ENCODE measurements at places on chromosomes 11 and 22.
A peak's percentile ranks its signal among the peaks of the same experiment; 100 is the strongest.

- DNase-seq = peak; percentile 62
Measured at GRCh38 chr11:12842933-12843636, 166.0 kb upstream of the RASSF10 start.

DNA sequence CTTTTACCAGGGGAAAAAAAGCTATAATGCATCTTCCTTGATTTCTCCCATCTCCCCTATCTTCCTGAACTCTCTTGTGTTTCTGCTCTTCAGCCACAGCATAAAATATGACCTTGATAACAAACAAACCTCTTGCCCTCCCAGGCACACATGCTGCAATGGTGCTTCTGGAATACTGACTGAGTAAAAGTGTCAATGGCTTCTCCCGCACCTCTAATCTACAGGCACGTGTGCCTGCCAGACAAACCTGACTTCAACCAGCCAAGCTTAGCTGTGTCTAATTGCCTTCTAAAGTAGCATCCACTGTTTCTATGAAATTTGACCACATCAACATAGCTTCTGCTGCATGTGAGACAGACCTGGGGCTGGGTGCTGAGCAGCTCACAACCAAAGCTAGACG lies 12.7 kb downstream of the OPCML start:
- no peak for DNase-seq

GRCh38 chr11:44559207-44559939 lies 6.1 kb upstream of the CD82 start:
- DNase-seq = no peak

DNA sequence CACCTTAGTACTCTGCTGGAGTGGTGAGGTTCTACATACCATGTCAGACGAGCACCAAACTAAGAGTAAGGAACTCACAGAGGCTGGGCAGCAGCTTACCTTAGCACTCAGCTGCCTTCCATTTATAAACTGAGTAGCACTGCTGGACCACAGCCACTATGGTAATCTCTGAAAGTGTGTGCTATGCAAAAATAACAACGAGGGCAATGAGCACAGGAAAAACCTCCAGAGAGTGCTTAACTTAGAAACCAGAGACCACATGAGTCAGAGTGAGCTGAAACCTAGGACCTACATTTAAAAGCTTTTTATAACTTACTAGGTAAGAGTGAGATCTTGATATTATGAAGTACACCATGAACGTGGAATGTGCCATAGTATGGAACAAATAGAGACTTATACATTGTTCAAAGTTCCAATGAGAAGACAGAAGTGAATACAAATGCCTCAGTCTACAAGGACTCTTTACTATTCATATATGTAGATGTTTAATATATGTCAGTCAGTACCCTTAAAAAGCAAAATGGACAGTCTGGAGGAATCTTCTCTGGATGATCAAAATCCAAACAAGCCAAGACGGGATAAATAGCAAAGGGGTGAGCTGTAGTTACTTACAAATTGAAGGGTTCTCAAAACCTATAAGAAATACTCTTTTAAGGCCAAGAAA lies 17.2 kb upstream of the CD59 start:
- peak; percentile 70 for DNase-seq

GRCh38 chr11:47244448-47245350 lies 3.9 kb downstream of the ACP2 start:
- no peak for DNase-seq

GRCh38 chr22:23591201-23591791 lies 11.2 kb upstream of the IGLL1 start:
- DNase-seq = peak; percentile 23

DNA sequence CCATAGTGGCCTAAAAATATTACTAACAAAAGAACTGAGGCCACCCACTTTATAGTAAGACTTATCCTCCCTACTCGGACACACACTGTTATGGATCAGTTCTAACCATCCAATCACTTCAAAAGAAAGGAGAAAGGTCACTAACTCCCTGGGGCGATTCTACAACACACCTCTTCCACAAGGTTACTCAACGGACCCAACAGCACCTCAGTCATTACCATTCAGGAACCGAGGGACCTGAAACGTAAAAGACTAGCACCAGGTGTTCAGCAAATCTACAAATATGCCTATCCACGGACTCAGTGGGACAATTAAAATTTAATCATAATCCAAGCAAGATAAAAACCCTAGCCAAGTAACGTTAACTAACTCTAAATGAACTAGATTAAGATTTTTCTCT lies 1.6 kb downstream of the HNRNPUL2 start:
- DNase-seq = no peak

DNA sequence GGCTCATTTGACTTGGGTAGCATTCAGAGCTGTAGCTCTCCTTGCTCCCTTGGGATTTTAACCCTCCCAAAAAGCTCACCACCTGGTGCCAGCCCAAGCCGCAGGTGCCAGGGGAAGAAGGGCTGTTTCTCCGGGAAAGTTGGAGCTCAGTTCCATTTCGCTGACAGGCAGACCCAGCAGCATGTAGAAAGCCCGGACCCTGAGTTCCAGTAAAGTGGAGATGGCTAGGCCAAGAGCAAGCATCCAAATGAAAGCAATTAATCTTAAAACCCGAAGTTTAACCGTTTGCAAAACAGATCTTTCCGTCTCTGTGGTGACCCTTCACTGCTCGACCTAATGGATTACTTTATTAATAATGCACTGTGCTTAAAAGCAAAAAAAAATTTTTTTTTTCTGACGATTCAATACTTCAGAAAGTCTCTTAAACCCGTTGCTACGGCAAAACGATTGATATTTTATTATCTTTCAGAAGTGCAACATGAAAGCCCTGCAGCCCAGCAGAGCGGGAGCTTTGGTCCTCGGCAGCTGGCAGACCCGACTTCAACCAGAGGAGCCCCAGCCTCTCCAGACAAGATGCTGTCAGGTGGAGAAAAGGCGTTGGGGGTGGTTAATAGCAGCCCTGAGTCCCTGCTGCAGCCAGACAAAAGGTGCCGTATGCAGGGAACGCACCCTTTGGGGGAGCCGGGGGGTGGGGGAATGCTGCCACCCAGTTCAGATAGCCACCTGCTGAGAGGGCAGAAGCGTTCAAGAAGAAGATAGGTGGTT lies 3.3 kb downstream of the LMO1 start:
- DNase-seq = no peak

GRCh38 chr22:28608546-28608945 lies 71.1 kb downstream of the TTC28 start:
- DNase-seq = no peak

DNA sequence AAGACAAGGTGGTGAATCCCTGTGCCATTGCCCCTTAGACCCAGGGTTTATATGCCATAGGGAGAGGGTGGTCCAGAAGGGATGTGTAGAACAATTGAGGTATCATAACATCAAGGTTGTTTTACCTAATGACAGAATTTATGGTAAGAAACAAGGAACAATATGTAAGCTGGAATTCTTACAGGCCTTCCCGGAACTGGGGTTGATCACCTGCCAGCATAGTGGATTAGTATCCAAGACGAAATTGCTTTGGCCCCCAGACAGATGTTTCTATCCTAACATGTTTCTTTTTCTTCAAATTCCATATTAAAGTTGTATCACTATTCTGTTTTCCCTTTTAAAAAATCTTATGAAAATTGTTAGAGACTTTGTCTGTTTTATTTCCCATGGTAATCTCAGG lies 343.8 kb upstream of the ANO3 start:
- DNase-seq = no peak

- DNase-seq = no peak
Measured at GRCh38 chr22:50523458-50523805, 2.0 kb downstream of the SCO2 start.

- DNase-seq = no peak
Measured at GRCh38 chr11:40037005-40037404, 1422.4 kb downstream of the LRRC4C start.

DNA sequence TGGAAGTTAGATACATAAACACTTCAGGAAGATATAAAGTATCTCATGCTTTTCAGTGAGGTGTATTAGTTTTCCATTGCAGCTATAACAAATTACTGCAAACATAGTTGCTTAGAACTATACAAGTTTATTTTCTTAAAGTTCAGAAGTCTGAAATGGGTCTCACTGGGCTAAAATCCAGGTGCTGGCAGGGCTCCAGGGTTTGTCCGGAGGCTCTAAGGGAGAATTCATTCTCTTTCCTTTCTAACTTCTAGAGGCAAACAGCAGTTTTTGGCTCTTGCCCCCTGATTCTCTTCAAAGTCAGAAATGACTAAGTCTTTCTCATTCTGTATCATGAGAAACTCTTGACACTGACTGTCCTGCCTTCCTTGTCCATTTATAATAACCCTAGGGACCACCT lies 138.8 kb downstream of the AASDHPPT start:
- DNase-seq = no peak
